Fibroblast of pulmonary artery (primary cell): ENCODE measurements at places on chromosomes 13 and 19.
A peak's percentile ranks its signal among the peaks of the same experiment; 100 is the strongest.

DNA sequence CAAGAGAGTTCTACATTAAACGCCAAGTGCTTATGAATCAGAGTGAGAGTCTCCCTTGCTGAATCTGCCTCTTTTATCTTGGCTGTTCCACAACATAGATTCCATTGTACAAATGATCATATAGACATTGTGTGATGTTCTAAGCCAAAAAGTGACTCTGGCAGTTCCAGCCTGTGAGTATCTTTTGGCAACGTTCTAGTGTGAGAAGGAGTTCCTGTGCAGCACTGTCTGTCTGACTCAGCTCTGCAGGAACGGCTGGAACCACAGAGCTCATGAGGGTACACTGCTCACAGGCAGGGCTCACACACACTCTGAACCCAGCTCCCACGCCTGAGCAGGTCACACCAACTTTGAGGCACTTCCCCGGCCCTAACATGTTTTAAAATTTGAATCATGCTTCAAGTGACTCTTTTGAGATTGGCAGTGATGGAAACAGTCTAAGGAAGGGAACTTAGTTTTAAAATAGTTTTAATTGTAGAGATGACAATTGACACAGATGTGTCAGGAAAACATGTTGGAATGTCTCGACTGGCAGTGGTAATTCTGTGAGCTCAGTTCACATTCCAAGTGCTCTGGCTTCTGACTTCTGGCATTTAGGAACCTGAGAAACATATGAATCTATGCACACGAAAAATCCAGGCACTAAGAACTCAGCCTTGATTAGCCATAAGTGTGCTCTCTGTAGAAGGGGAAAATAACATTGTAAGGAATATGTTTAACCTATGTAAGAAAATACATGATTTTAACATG is 272.0 kb downstream of the UQCRFS1 start:
- DNase-seq: peak; percentile 75

DNA sequence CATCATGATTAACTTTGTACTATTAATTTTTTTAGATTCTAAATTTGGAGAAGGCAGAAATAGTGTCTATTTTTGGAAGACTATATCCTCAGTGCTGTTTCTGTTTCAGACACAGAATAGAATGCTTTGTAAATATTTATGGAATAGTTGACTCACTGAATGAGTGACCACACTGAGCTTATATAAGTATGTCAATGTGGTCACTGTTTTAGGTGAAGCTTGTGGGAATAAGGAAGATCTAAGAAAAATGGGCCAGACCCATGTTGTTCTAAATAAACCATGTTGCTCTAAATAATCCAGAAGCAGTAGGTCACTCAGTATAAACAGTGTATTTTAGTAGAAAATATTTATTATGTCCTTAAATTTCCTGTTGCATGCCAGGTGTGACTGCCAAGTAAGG is 45.5 kb upstream of the DACH1 start:
- DNase-seq: no peak

DNA sequence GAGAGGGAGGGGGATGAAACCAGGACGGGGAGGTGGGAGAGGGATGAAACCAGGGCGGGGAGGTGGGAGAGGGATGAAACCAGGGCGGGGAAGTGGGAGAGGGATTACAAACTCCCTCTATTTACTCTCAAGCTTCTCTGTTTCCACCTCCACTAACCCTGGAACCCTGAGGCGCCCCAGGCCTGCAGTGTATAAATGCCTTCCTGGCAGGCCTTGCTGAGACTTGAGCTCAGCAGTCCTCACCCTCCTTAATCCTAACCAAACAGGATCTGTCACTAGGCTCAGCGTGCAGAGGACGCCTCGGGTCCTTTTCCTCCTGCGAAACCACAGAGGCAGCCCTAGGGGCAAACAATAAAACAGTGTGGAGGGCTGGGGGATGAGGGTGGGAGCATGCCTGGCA is 32.1 kb upstream of the OR1M1 start:
- no peak for DNase-seq

GRCh38 chr13:76316998-76317527 is 569.1 kb downstream of the KCTD12 start:
- no peak for DNase-seq

GRCh38 chr19:39906820-39907611 is 27.4 kb downstream of the FCGBP start:
- DNase-seq: no peak

- no peak for DNase-seq
These were observed 215.7 kb downstream of the KATNAL1 start for GRCh38 chr13:30091691-30092090.
